ENCODE measurements at places on chromosomes 11 and 22. TPM values are rescaled to one million over a fixed set of nuclear protein-coding genes. Genes with fewer than 3 reads are reported as not detected.

GRCh38 chr11:108654994-108655631 is 9.8 kb upstream of the DDX10 start:
- H3K4me1 ChIP-seq = no peaks in the 10 kb centered on the region
- no peaks in the 10 kb centered on the region for H3K27me3 ChIP-seq
- no peaks in the 10 kb centered on the region for H3K36me3 ChIP-seq
- no peak overlapping the region for H3K27ac ChIP-seq
- no peak overlapping the region for H3K4me3 ChIP-seq

DNA sequence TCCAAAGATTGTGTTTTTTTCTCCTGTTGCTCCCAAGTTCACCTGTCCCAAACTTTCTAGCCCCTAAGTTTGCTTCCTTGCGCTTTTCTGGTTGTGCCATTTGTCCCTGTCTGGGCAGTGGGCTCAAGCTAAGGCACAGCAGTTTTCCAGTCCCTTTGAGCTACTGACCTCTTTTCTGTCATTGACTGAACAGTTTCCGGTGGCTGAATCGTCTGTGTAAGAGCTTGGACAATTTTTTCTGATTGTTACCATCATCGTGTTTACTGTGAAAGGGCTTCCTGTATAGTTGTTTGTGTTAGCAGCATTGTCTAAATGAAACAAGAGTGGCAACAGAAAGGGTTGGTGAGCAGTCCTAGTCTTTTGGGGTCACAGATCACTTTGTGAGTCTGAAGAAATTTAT is 49.8 kb downstream of the BMAL1 start:
- H3K36me3 ChIP-seq = no peaks in the 10 kb centered on the region
- H3K27ac ChIP-seq = no peak overlapping the region
- no peak for DNase-seq
- H3K4me1 ChIP-seq = peaks cover 7% of the 10 kb centered on the region
- no peak overlapping the region for H3K4me3 ChIP-seq

The TPBGL gene
- not detected for total RNA-seq

The GDPD4 gene
- total RNA-seq = not detected

DNA sequence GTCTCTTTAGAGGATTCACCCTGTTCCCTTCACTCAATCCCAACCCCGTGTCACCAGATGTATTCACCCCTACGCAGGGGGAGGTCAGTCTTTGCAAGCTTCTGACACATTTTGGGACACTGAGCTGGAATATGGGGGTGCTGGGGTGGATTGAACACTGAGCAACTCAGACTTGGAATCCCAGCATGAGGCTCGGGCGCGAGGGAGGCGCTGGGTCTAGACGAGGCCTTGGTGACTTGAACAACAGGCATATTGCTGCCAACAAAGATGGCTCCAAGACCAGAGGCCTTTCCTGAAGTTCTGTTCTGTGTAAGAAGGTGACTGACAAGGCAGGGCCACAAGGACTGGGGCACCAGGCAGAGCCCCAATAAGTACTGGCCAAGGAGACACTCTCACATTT is 3.0 kb upstream of the SCGB2A1 start:
- H3K4me1 ChIP-seq = no peaks in the 10 kb centered on the region
- DNase-seq = no peak
- peaks cover 44% of the 10 kb centered on the region for H3K27me3 ChIP-seq
- H3K4me3 ChIP-seq = no peak overlapping the region
- no peaks in the 10 kb centered on the region for H3K36me3 ChIP-seq

- H3K4me1 ChIP-seq = no peaks in the 10 kb centered on the region
- H3K27ac ChIP-seq = no peak overlapping the region
- H3K4me3 ChIP-seq = no peak overlapping the region
Observed at GRCh38 chr11:102017026-102017425, 30.2 kb upstream of the CFAP300 start.

DNA sequence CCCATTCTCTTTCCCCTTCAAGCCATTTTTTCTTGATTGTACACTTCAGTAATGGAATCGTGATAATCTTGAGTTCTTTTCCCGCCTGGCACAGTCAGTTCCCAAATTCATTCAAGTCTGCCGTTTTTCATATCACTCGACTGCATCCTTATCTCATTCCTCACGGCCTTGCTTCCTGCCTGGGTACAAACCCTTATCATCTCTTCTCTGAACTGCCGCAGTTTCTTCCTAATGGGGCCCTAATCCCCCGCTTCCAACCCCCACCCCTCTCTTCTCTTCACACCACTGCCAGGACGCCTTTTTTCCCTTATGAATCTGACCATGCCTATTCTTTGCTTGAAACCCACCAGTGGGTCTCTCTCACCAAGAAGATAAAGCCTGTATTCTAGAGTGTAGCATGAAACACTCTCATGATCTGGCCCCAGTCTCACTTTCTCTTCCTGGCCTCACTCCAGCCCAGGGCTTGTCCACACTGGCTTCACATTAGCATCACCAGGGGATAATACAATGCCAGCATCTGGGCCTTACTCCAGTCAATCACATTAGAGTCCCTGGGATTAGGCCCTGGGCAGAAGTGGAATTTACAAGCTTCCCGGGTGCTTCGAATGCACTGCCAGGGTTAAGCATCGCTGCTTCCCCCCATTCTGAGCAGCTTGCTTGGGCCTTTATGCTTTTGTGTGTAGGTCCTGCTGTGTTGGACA is 102.1 kb downstream of the FBXO7 start:
- no peak overlapping the region for H3K27ac ChIP-seq
- no peaks in the 10 kb centered on the region for H3K36me3 ChIP-seq
- H3K4me1 ChIP-seq = peaks cover 35% of the 10 kb centered on the region
- H3K27me3 ChIP-seq = no peaks in the 10 kb centered on the region

DNA sequence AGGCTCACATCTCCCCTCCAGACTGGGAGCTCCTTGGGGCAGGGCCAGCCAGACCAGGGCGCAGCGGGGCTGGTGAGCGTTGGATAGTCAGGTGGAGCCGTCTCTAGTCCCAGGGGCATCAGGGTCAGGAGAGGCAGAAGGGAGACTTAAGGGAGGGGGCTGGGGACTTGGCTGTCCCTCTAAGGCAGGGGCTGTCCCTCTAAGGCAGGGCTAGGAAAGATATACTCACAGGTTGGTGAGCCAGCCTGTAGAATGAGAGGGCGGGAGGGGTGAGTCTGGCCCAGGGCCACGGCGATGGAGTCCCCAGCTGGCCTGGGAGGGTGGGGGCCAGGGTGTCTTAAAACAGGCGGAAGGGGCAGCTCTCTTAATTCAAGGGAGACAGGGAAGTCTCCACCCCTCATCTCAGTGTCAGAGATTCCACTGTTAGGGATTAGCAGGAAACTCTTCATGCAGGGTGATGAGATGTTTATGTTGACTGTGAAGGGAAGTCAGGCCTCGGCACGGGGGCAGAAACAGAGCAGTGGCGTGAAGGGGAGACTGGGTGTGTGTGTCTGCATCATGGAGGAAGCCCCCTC is 11.3 kb downstream of the P2RY2 start:
- H3K4me3 ChIP-seq = no peak overlapping the region
- H3K27ac ChIP-seq = no peak overlapping the region
- no peaks in the 10 kb centered on the region for H3K27me3 ChIP-seq
- no peak for DNase-seq
- H3K36me3 ChIP-seq = no peaks in the 10 kb centered on the region

GRCh38 chr11:111761036-111761435 is 5.2 kb downstream of the PPP2R1B start:
- DNase-seq = no peak
- H3K4me1 ChIP-seq = peaks cover 4% of the 10 kb centered on the region
- no peak overlapping the region for H3K4me3 ChIP-seq
- H3K27ac ChIP-seq = no peak overlapping the region
- H3K36me3 ChIP-seq = peaks cover 51% of the 10 kb centered on the region

The TMEM45B gene
- total RNA-seq = not detected

GRCh38 chr11:117117681-117118080 is 19.5 kb upstream of the SIK3 start:
- H3K27me3 ChIP-seq = no peaks in the 10 kb centered on the region
- H3K27ac ChIP-seq = no peak overlapping the region
- DNase-seq = no peak
- H3K36me3 ChIP-seq = no peaks in the 10 kb centered on the region
- H3K4me3 ChIP-seq = no peak overlapping the region

DNA sequence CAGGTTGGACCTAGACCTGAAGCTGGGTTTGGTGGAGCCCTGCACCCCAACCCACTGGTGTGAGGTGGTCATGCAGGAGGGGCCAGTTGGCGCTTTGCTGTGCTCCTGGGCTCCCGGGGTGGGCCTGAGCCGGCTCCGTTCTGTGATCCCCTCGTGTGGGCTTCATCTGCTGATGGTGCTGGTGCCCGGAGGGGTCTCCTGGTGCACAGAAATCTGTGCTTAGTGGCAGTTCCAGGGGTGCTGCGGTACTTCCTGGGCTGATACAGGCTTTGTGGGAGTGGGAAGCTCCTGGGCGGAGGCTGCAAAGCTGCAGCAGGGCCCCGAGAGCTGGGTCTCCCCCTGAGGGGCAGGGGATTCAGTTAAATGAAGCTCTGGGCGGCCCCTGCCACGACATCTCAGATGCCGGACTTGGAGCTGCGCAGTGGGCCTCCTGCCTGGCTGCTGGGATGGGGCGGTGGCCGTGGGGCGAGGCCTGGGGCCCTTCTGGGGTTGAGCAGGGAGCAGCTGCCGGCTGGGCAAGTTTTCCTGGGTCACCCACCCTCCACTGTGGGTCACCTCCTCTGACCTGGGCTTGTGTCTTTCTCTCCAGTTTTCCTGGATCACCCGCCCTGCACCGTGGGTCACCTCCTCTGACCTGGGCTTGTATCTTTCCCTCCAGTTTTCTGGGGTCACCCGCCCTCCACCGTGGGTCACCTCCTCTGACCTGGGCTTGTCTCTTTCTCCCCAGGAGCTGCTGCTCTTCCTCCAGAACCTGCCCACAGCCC is 410.5 kb downstream of the TBC1D22A start:
- DNase-seq = no peak
- peaks cover 16% of the 10 kb centered on the region for H3K4me1 ChIP-seq
- H3K4me3 ChIP-seq = no peak overlapping the region
- no peak overlapping the region for H3K27ac ChIP-seq
- H3K27me3 ChIP-seq = no peaks in the 10 kb centered on the region

The DNAJC24 gene
- 20.4 TPM for total RNA-seq

DNA sequence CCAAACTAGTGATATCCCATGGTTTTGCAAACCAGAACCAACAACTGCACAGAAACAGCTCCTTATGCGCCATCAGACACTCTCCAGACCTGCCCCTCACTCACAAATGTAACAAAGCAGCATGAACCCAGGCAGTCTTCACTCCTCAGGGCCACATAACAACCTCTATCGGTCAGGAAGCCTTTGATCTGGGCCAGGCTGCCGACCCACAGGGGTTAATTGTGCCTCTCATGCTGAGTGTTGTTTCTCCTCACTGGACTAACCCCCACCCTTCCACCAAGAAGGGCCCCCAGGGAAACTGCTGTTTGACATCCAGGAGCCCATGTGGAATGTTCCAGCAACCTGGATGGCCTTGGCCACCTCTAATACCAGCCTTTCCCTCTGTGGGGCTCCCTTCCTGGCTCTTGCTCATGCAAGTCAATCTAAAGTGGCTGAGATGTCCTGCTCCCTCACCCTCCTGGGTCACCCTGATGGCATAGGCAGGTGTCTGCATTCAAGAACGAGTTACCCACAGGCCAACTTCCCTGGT is 7.9 kb upstream of the RGL4 start:
- no peak overlapping the region for H3K27ac ChIP-seq
- no peaks in the 10 kb centered on the region for H3K27me3 ChIP-seq
- H3K36me3 ChIP-seq = peaks cover 13% of the 10 kb centered on the region
- no peaks in the 10 kb centered on the region for H3K4me1 ChIP-seq
- DNase-seq = no peak
- H3K4me3 ChIP-seq = no peak overlapping the region

- H3K36me3 ChIP-seq = no peaks in the 10 kb centered on the region
- H3K4me3 ChIP-seq = no peak overlapping the region
- no peaks in the 10 kb centered on the region for H3K4me1 ChIP-seq
- no peaks in the 10 kb centered on the region for H3K27me3 ChIP-seq
- H3K27ac ChIP-seq = no peak overlapping the region
Observed at GRCh38 chr11:133399855-133400625, 132.3 kb downstream of the OPCML start.

The KRTAP5-2 gene
- total RNA-seq = not detected

DNA sequence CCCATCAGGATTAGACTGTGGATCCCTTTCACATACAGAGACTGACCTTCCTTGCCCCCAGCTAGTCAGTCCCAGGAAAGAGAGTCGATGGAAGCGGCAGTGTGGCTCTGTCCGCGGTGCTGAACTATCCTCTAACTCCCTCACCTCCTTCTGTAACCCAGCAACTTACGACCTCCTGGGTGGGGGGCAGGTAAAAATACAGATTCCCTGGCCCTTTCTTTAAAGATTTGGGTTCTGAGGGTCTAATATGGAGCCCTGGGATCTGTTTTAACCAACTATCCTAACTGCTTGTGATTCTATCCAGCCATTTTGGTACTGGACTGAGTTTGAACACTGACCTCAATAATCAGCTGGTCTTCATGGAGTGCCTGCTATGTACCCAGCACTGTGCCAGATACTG is 23.2 kb downstream of the MFNG start:
- H3K36me3 ChIP-seq = no peaks in the 10 kb centered on the region
- DNase-seq = no peak

The DBX1 gene
- total RNA-seq = not detected

DNA sequence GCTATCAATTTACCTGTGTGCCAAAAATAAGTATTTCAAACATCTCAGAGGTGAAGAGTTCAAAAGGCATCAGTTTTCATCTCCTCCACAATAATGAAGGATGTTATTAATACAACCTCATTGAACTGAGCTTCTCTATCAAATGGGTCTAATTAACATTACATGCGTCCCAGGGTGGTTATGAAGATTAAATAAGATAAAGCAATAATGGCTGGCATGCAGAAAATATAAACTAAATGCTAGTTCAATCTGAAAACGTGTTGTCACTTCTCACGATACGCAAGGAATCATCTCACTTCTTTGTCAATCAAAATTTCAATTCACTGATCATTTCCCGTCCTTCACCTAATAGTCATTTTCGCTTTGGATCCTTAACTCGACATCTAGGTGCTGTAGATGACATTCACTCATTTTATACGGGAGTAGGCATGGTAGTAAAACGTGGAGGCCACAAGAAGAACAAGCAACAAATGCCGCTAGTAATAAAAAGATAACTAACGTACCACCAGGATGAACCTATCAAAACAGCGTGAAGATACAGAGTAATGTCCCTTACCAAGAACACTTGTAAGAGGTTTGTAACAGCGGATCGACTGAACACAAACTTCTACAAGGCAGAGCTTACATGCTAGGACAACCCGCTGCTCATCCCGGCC is 918 bp downstream of the CHORDC1 start:
- peaks cover 15% of the 10 kb centered on the region for H3K36me3 ChIP-seq
- peaks cover 12% of the 10 kb centered on the region for H3K4me1 ChIP-seq
- peak overlapping the region; percentile 87 for H3K4me3 ChIP-seq
- no peak for DNase-seq
- no peaks in the 10 kb centered on the region for H3K27me3 ChIP-seq

The OR2AT4 gene
- total RNA-seq = not detected

Data from SJSA1 (cell line).